ENCODE measurements at places on chromosomes 12 and 14.
A peak's percentile ranks its signal among the peaks of the same experiment; 100 is the strongest.

DNA sequence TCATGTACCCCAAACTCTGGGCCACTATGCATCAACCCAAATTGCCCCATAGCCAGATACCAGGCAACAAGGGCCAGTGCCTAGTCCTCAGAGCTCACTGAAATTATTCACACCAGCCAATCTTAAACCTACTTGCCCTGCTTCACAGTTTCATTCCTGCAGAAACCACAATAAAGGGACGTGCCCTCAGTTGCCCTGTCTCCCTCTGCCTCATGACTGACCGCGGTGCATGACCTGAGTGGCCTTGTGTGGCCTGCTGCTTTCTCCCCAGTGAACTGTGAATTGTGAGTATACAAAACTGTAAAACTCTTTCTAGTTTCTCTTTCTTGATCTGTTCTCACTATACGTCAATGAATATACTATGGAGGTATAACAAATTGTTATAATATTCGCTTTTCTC is 490.9 kb upstream of the MIS18BP1 start:
- DNase-seq, result no peak
- no peaks in the 10 kb centered on the region for H3K36me3 ChIP-seq
- H3K4me3 ChIP-seq, result no peak overlapping the region
- H3K27me3 ChIP-seq, result no peaks in the 10 kb centered on the region

GRCh38 chr12:4960030-4960429 is 50.3 kb downstream of the KCNA1 start:
- no peaks in the 10 kb centered on the region for H3K36me3 ChIP-seq
- DNase-seq, result no peak

DNA sequence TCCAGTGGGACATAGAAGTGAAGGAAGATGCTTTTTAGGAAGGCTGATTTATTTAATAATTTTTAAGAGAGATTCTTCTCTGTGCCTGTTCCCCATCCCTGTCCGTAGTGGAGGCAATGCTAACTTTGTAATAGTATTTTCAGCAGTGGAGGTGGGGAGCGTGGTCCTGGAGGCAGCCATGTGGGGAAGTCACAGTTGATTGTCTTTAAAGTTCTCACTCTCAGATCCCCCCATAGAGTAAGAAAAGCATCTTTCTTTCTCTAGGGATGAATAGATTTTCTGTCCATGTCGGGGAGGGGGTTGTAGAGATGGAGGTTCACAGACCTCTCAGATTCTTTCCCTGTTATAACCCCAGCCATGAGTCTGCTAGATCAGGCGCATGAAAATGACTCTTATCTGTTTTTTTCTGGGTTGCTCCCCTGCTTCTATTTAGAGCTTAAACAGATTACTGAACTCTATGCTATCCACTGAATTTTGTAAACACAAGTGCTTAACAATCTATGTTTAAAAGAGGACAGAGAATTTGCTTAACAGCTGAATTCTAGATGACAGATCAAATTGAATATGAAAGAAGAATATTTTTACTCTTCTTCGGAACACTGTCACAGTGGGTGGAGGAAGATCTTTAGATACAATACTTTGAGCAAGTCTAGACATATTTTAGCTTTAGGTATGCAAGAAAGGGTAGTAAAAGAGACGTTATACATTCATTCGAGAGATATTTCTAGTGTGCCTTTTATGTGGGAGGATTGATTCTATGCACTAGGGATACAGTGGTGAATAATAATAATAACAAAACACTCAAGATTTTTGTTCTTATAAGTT is 25.3 kb downstream of the TMEM117 start:
- H3K27me3 ChIP-seq, result no peaks in the 10 kb centered on the region
- no peaks in the 10 kb centered on the region for H3K4me1 ChIP-seq
- H3K27ac ChIP-seq, result no peak overlapping the region
- DNase-seq, result no peak
- no peaks in the 10 kb centered on the region for H3K36me3 ChIP-seq

- H3K36me3 ChIP-seq, result no peaks in the 10 kb centered on the region
- H3K4me1 ChIP-seq, result no peaks in the 10 kb centered on the region
- no peak overlapping the region for H3K4me3 ChIP-seq
- H3K27ac ChIP-seq, result no peak overlapping the region
These were observed 151.8 kb downstream of the FUT8 start for GRCh38 chr14:65564370-65564769.

GRCh38 chr12:126747530-126748149 is 1519.3 kb upstream of the TMEM132C start:
- H3K4me1 ChIP-seq, result no peaks in the 10 kb centered on the region
- no peaks in the 10 kb centered on the region for H3K36me3 ChIP-seq
- no peaks in the 10 kb centered on the region for H3K27me3 ChIP-seq
- DNase-seq, result no peak
- no peak overlapping the region for H3K27ac ChIP-seq

DNA sequence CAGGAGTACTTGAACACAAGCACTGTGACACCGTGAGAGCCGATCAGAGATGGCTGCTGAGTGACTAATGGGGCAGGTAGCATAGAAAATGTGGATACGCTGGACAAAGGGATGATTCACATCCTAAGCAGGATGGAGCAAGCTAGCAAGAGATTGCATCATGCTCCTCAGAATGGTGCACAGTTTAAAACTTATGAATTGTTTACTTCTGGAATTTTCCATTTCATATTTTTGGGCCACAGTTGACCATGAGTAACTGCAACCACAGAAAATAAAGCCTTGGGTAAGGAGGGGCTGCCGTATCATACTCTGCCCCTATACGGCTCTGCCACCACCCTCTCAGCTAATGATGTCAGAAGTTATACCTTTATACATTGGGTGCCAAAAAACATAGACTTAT is 23.3 kb upstream of the MARK3 start:
- no peak overlapping the region for H3K27ac ChIP-seq
- DNase-seq, result no peak
- no peaks in the 10 kb centered on the region for H3K27me3 ChIP-seq
- no peaks in the 10 kb centered on the region for H3K36me3 ChIP-seq
- H3K4me3 ChIP-seq, result no peak overlapping the region

DNA sequence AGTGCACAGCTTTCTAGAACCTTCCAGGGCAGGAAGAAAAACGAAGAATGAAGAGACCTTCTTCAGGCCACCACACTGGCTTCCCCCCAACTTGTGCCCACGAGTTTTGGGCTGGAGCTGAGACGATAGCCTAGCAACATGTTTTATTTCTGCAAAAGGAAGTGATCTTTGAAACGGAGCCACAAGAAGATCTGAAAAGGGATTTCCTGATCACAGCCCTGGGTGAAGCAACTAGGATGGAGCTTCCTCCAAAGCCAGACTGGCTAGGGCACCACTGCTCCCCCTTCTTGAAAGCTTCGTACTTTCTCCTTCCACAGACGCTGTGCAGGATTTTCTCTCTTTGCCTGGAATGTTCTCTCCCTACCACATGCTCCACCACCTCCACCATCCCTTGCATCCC is 418.3 kb downstream of the MED13L start:
- H3K27me3 ChIP-seq, result no peaks in the 10 kb centered on the region
- H3K4me1 ChIP-seq, result no peaks in the 10 kb centered on the region
- no peak overlapping the region for H3K27ac ChIP-seq
- H3K4me3 ChIP-seq, result no peak overlapping the region
- H3K36me3 ChIP-seq, result no peaks in the 10 kb centered on the region

DNA sequence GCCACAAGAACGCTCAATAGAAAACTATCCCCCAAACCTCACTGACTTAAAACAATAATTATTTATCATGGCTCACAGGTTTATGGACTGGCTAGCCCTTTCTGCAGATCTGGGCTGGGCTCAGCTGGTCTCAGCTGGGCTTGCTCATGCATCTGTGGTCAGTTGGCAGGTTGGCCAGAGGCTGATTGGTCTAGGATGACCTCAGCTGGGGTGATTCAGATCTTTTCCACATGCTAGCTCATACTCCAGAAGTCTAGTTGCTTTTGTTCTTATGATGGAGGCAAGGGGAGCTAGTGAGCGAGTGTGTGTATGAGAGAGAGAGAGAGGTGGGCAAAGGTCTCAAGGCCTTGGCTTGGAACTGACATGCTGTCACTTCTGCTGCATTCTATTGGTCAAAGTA is 181.2 kb upstream of the NRXN3 start:
- no peaks in the 10 kb centered on the region for H3K4me1 ChIP-seq
- DNase-seq, result no peak
- H3K27ac ChIP-seq, result no peak overlapping the region
- no peaks in the 10 kb centered on the region for H3K27me3 ChIP-seq

DNA sequence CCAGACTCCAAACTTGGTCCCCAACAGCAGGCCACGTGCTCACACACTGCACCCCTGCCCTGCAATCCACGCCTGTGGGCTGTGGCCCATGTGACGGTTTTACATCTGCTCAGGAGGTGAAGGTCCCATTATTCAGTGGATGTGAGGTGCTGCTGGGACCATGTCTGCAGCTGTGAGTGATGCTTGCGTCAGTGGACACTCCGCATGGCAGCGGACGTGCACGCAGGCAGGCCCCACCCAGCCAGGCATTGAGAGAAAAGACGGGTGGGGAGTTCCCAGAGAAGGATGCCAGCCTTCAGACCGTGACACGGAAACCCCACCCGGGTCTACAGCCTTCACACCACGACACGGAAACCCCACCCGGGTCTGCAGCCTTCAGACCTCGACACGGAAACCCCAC is 67.6 kb downstream of the NOC4L start:
- H3K27me3 ChIP-seq, result no peaks in the 10 kb centered on the region
- no peak overlapping the region for H3K27ac ChIP-seq
- no peaks in the 10 kb centered on the region for H3K36me3 ChIP-seq

DNA sequence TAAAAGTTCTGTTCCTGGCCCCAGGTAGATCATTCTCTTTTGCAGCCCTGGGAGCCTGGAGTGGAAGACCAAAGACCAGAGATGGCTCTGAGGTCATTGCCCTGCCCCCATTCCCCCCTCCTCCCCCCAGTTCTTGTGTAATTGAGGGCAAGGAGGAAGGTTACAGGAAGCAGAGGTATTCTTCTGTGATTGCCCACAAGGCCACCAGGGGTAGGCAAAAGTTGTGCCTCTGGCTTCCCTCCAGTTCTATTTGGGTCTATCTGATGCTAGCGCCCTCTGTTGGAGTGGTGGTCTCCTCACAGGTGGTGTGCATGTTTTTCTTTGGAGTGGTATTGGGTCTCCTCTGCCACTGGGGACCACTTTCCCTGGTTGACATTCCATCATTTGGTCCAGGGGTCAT is 41.2 kb upstream of the CRY1 start:
- H3K27me3 ChIP-seq, result no peaks in the 10 kb centered on the region
- no peak overlapping the region for H3K4me3 ChIP-seq
- H3K27ac ChIP-seq, result no peak overlapping the region
- no peaks in the 10 kb centered on the region for H3K36me3 ChIP-seq

DNA sequence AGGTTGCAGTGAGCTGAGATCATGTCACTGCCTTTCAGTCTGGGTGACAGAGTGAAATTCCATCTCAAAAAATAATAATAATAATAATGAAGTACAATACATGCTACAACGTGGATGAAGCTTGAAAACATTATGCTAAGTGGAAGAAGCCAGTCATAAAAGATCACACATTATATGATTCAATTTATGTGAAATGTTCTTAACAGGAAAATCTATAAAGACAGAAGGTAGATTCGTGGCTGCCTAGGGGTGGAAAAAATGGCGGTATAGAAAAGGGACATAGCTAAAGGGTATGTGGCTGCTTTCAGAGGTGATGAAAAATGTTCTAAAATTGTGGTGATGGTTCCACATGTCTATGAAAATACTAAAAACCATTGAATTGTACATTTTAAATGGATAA is 41.0 kb upstream of the AMIGO2 start:
- no peak for DNase-seq
- H3K4me3 ChIP-seq, result no peak overlapping the region
- H3K27ac ChIP-seq, result no peak overlapping the region
- H3K27me3 ChIP-seq, result no peaks in the 10 kb centered on the region

GRCh38 chr14:102920273-102920997 is 2.0 kb upstream of the AMN start:
- H3K27me3 ChIP-seq, result peaks cover 9% of the 10 kb centered on the region
- H3K36me3 ChIP-seq, result no peaks in the 10 kb centered on the region
- DNase-seq, result no peak
- no peak overlapping the region for H3K27ac ChIP-seq
- no peak overlapping the region for H3K4me3 ChIP-seq

- no peaks in the 10 kb centered on the region for H3K4me1 ChIP-seq
- DNase-seq, result no peak
- no peak overlapping the region for H3K27ac ChIP-seq
- no peaks in the 10 kb centered on the region for H3K36me3 ChIP-seq
These were observed 123.5 kb upstream of the BCL2L14 start for GRCh38 chr12:11947213-11947612.

- H3K4me3 ChIP-seq, result no peak overlapping the region
- no peaks in the 10 kb centered on the region for H3K4me1 ChIP-seq
These were observed 41.3 kb downstream of the SLC25A47 start for GRCh38 chr14:100364403-100364802.

DNA sequence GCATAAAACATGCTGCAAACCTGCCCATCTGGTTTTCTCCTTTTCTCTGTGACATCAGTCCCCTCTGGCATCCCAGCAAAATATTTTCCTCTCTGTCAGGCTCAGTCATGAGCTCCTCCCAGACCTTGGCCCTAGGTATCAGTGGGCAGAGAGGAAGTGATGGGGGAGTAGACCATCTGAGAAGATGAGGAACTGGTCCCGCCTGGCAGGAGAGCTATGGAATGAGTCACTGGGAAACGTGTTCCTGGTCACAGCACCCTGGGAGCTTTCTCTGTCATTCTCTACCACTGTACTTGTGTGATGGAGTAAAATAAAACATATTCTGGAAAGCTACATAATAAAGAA is 5.0 kb upstream of the SRSF9 start:
- H3K27ac ChIP-seq, result no peak overlapping the region
- H3K4me1 ChIP-seq, result peaks cover 12% of the 10 kb centered on the region
- no peaks in the 10 kb centered on the region for H3K36me3 ChIP-seq
- no peak for DNase-seq
- H3K27me3 ChIP-seq, result no peaks in the 10 kb centered on the region

GRCh38 chr14:100658181-100658886 is 68.4 kb upstream of the DLK1 start:
- no peak for DNase-seq
- H3K4me3 ChIP-seq, result no peak overlapping the region
- H3K27me3 ChIP-seq, result no peaks in the 10 kb centered on the region
- H3K4me1 ChIP-seq, result no peaks in the 10 kb centered on the region
- no peaks in the 10 kb centered on the region for H3K36me3 ChIP-seq

DNA sequence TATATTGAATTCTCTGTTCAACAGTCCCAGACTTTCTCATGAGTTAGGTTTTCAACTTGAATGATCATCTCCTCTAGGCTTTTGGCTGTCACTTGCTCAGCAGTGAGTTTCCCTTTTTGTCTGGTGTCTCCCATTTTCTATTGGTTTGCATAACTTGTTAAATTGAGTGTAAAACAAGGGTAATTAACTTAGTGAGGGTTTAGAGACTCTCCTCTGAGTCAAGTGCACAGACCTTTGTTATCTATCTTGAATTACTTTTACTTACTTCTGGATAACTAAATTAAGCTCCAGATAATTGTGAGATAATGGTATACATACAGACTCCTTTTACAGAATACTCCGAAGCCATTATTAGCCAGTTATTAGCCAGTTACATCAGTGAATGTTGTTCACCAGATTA is 22.0 kb downstream of the MLXIP start:
- no peak for DNase-seq
- no peaks in the 10 kb centered on the region for H3K27me3 ChIP-seq

- H3K4me3 ChIP-seq, result no peak overlapping the region
- no peaks in the 10 kb centered on the region for H3K4me1 ChIP-seq
- DNase-seq, result no peak
- H3K27me3 ChIP-seq, result no peaks in the 10 kb centered on the region
These were observed 70.3 kb downstream of the SPPL3 start for GRCh38 chr12:120833849-120834248.

GRCh38 chr12:26331960-26332359 is 136.6 kb downstream of the SSPN start:
- no peak for DNase-seq
- no peak overlapping the region for H3K4me3 ChIP-seq
- no peaks in the 10 kb centered on the region for H3K4me1 ChIP-seq

- H3K36me3 ChIP-seq, result no peaks in the 10 kb centered on the region
- peak; percentile 66 for DNase-seq
- H3K4me1 ChIP-seq, result no peaks in the 10 kb centered on the region
- H3K4me3 ChIP-seq, result peak overlapping the region; percentile 86
- peak overlapping the region; percentile 45 for H3K27ac ChIP-seq
These were observed 18.2 kb upstream of the RNASE12 start for GRCh38 chr14:20609215-20610001.
